Activated T-helper 1 cell treated with anti-CD3 and anti-CD28 coated beads, Interleukin-12 subunit alpha, Interleukin-12 subunit beta, Interleukin-2, Interleukin-4 antibody, amounts not matched to agents 30 ng/mL and 10 ng/mL and 1 ng/mL, durations not matched to agents 14 hours and 24 hours and 36 hours (primary cell): ENCODE measurements at places on chromosomes 3 and 15. TPM values are rescaled to one million over a fixed set of nuclear protein-coding genes. Genes with fewer than 3 reads are reported as not detected.

TMCO5A gene
- not detected in 2 replicates for total RNA-seq

ST3GAL6 gene
- total RNA-seq = 0.44 and 0.83 TPM in 2 replicates

GRCh38 chr15:70857562-70858285, 3.8 kb upstream of the LARP6 start:
- no peak for DNase-seq

GRCh38 chr3:143975554-143976152, 4.0 kb downstream of the DIPK2A start:
- no peak for DNase-seq

- DNase-seq = no peak
These were observed 31.7 kb downstream of the ADPGK start for GRCh38 chr15:72751751-72752455.
